ENCODE measurements at places on chromosomes 4 and X.

DNA sequence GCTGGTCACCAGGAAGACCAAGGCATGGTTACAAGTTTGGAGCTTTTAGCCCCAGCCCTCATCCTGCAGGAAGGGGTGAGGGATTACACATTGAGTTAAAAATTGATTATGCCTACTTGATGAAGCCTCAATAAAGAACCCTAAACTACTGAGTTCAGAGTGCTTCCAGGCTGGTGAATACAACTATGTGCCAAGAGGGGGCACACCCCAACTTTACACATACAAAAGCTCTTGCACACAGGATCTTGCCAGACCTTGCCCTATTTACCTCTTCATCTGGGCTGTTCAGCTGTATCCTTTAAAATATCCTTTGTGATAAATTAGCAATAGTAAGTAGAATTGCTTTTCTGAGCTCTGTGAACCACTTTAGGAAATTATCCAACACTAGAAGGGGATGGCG, 489.3 kb downstream of the INPP4B start:
- DNase-seq, result no peak

- DNase-seq, result peak; percentile 55
These were observed 47.8 kb upstream of the SETD7 start for GRCh38 chr4:139603576-139604410.

DNA sequence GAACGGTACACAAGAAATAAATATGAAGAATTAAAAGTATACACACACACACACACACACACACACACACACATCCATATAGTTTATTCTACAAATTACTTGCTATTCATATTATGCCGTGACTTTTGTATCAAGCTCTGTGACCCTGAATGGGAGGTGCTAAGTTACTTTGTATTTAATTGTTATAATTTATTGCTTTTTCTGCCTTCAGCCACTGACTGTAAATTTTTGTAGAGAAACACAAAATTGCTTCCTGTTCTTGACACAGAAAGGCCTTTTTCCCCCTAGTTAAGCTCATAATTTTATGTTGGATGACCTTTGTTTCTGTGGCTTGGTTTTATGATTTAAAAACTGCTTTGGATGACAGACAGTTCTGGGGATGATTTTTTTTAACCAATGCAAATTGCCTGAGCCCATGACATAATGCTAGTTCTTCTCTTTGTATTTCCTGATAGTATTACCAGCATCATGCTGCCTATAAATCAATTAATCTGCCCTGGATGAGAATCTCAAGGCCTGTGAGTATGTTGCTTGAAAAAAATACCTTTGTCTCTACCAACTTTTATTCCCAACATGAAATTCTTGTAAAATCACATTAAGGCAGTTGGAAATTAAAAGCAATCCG, 140.0 kb downstream of the FMR1NB start:
- DNase-seq, result no peak

GRCh38 chrX:10444204-10444603, 176.2 kb downstream of the MID1 start:
- no peak for DNase-seq

DNA sequence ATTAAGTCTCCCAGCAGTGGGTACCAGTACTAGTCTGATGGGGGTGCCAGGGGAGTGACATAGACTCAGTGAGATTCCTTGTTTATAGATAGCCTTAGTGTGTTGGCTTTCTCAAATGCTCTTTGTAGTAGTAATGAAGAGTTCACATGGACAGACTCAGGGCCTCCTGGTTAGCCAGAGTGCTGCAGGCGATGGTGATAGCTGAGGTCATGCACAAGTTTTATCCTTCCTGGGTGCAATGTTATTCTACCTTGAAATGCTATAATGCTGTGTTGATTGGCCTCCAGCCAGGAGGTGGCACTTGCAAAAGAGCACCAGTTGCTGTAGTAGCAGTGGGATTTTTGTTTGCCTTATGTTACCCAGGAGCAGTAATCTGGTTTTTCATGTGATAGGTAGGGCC, 35.5 kb upstream of the ADH4 start:
- no peak for DNase-seq

- peak; percentile 26 for DNase-seq
These were observed 121.8 kb upstream of the C1GALT1C1 start for GRCh38 chrX:120751683-120752082.

DNA sequence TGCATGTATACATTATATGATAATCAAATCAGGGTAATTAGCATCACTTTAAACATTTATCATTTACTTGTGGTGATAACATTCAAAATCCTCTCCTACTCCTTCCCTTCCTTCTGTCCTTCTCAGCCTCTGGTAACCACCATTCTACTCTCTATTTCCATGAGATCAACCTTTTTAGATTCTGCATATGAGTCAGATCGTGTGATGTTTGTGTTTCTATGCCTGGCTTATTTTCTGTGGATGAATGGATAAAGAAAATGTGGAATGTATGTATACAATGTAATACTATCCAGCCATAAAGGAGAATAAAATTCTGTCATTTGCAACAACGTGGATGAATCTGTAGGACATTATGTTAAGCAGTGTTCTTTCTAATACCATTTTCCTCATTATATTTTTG, 123.9 kb downstream of the NAA11 start:
- peak; percentile 72 for DNase-seq

DNA sequence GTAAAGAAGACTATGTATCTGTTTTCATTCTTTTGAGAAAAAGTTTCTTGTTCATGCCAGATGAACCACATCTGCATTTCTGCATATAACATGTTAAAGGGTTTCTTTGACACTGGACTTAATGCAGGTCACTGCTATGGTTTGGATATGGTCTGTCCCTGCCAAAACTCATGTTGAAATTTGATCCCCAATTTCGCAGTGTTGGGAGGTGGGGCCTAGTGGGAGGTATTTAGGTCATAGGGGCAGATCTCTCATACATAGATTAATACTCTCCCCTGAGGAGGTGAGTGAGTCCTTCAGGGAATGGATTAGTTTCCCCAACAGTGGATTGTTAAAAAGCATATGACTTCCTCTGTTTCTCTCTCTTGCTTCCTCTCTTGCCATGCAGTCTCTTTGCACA, 45.9 kb upstream of the TMEM33 start:
- no peak for DNase-seq

- DNase-seq, result no peak
These were observed 69.2 kb upstream of the GRID2 start for GRCh38 chr4:92234393-92235176.

GRCh38 chrX:7134981-7135380, 12.5 kb upstream of the STS start:
- DNase-seq, result no peak

- DNase-seq, result no peak
These were observed 494.6 kb upstream of the EPHA5 start for GRCh38 chr4:66164869-66165268.

GRCh38 chrX:79721234-79721633, 293.3 kb upstream of the TBX22 start:
- no peak for DNase-seq

GRCh38 chrX:149699761-149700160, 12.1 kb upstream of the MAGEA11 start:
- no peak for DNase-seq

- no peak for DNase-seq
These were observed 1.8 kb downstream of the TBC1D1 start for GRCh38 chr4:37892641-37893040.

DNA sequence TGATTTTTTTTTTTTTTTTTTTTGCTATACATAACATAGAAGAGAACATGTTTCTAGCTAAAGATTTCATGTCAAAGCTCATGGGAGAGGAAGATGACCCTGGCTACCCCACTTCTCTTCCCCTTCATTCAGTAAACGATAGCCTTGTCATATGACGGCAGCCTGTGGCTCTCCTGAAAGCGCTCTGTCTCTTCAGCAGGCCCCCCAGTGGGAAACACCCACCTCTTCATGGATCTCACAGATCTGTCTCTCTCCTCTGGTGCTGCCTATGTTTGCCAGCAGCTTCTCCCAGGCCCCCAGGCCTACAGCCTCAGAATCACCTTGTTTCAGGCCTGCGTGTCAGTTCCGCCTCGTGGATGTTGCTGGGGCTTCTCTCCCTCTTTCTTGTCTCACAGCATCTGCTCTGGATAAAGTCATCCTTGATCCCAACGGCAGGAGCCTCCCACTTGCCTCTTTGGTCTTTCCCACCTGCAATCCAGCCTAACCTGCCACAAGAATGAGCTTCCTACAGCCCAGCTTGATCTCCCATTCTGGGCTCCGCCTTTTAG, 34.6 kb downstream of the RHOH start:
- DNase-seq, result no peak

GRCh38 chr4:101232074-101232776, 115.1 kb downstream of the PPP3CA start:
- no peak for DNase-seq

- no peak for DNase-seq
These were observed 119.4 kb upstream of the DMD start for GRCh38 chrX:33330798-33331197.

GRCh38 chrX:12955882-12956703, 18.8 kb upstream of the TMSB4X start:
- no peak for DNase-seq

All from NCI-H345 (cell line).